ENCODE measurements at places on chromosomes 1 and 21.

GRCh38 chr1:16615253-16616252 is 2.2 kb upstream of the NBPF1 start:
- no peak for DNase-seq

DNA sequence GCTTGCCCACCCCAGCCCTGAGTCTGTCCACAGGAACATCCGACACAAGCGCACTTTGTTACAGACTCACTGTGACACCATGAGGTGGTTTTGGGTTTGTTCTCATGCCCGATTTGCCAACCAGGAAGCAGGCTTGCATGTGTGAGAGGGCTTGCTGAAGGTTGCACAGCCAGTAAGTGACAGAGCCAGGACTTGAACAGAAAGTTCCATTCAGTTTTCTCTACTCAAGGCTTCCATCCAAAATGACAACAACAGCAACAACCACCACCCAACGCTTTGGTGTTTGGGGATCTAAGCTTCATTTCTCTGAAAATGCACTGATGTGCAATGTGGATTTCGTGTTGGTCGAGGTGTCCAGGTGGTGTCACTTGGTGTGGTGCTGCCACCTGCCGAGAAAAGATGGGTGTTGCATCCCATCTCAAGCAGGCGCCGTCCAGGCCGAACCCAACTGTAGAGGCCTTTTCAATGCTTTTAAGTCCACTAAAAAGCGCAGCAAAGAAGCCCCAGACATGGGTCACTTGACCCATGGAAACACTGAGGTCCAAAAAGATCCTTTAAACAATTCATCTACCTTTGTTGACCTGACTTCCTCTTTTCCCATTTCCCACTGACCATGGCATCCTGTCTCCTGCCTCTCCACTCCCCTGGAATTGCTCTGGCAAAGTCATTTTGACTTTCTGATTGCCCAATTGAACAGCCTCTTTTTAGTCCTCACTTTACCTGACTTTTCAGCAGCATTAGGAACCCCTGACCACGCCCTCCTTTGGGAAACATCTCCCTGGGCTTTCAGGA is 12.2 kb downstream of the CITED4 start:
- peak; percentile 59 for DNase-seq

DNA sequence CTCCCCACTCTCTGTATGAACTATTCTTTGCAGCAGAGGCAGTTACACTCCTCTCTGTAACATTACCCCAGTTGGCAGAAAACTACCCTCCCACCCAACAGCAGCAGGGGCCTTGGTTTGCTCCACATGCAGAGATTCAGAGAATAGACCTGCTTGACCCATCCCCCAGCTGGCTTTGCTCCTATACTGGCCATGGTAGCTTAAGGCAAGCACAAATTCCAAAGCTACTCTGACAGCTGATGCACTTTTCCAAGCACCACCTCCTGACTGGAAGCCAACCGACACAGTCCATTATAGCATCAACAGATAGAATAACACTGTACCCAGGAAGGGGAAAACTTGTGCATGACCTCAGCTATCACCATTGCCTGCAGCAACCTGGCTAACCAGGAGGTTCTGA is 846.5 kb upstream of the NCAM2 start:
- no peak for DNase-seq

DNA sequence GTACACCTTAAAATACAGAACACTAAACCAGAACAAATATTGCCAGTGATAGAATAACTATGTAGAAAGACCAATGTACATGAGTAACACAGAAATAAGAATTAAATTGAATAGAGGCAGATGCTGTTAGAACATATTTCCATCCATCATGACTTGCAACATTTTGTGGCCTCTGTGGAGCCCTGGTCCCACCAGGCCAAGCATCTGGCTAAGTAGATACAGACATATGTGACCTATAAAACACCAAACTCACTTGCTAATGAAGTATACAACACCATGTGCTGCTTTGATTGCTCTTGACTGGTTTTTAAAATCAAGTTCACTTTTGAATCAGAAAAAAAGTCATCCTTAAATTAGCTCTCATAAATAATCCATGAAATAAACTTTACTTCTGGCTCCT is 20.5 kb downstream of the SLC19A2 start:
- no peak for DNase-seq

DNA sequence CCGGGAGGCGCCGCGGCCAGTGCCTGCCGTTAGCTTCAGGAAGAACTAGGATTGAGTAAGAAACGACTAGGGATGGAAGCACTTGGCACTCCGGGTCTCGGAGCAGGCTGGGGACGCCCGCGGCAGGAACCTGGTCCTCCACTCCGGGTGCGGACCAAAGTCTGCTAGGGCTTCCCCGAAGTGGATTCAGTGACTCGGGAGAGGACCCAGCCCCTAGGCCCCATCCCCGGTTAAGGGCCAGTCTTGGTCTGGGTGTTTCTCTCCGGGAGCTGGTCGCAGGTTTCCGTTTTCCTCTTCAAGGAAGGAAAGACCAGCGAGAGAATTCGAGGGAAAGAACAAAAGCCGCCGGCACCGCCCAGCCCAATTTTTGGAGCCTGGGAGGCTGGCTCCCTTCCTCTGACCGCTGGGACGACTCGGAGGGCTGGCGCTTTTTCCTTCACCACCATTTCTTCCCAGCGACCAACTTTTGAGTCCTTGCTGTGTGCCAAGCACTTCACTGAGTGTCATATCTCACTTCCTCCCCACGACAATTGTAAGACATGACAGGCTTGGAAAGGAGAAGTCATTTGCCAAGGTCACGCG is 16.8 kb upstream of the STMN1 start:
- DNase-seq = peak; percentile 24
